ENCODE measurements at places on chromosomes 2 and 18.

DNA sequence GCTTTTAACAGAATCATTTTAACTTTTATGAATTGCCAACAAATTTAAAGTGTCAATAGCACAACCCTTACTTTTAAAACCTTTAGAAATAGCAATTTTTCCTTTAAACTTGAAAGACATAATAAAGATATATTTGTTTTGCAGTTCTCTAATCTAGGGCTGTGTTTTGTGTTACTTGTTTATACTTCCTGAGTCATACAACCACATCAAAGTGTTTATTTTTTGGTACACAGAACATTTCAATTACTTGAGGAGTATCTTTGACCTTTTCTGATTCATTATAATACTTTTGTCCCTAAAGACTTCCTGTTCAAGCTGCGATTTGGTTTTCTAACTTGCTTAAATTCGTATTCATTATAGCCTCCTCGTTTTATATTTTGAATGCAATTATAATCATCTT is 21.8 kb downstream of the TYW5 start:
- DNase-seq: no peak

- no peak for DNase-seq
These were observed 37.9 kb upstream of the GBX2 start for GRCh38 chr2:236205867-236206645.

DNA sequence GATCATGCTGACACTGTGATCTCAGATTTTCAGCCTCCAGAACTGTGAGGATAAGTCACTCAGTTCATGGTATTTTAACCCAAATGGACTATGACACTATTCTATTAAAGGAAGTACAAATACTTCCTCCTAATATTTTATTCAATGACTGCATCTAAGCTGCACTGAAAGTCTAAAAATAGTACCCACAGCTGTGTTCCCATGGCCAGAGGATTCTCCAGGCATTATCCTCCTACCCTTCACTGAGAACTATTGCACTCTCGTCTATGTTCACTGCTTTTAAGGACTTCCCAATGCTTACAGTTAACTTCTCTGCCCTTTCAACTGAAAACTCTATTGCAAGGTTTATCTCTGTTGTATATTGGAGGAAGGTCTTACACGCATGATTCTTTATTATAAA is 15.2 kb downstream of the LRATD1 start:
- DNase-seq: peak; percentile 39

DNA sequence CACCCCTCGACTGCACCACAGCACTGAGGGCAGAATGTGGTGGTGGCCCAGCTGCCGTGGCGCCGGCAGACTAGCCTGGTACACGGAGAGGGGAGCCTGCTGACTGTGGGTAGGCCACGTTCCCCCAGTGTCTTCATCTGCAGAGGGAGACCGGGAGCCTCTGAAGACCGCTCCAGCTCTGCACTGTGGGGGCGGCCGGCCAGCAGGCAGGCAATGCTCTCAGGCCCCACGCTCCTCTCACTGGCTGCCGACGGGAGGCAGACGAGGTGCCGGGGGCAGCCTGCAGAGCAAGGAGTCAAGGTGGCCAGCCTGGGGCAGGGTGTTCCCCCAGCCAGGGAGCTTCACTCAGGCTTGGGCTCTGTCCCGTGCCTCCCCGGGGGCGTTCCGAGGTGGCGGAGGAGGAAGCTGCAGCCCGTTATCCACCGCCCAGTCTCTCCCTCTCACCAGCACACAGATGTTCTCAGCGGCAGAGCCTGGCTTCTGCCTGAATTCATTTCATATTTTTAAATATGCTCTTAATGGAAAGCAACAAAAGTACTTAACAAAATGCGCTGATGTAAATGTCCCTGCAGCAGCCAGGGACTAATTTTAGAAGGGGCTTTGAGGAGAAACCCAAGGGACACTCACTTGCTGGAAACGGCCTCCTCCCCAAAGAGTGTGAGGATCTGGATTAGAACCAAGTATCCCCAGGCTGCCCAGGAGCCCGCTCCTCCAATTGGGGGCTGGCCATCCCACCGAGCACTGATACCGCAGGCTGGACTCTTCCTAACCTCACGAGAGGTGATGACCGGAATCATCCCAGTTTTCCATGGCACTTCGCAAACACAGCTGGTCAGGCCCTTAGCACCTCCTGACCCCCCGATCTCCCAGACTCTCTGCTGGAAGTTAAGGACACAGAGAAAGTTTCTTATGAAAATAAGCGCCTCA is 87.8 kb downstream of the HDAC4 start:
- peak; percentile 57 for DNase-seq

- DNase-seq: no peak
These were observed 258.5 kb upstream of the DDX18 start for GRCh38 chr2:117555965-117556364.

- DNase-seq: no peak
These were observed 100.4 kb upstream of the RND3 start for GRCh38 chr2:150587547-150588505.

DNA sequence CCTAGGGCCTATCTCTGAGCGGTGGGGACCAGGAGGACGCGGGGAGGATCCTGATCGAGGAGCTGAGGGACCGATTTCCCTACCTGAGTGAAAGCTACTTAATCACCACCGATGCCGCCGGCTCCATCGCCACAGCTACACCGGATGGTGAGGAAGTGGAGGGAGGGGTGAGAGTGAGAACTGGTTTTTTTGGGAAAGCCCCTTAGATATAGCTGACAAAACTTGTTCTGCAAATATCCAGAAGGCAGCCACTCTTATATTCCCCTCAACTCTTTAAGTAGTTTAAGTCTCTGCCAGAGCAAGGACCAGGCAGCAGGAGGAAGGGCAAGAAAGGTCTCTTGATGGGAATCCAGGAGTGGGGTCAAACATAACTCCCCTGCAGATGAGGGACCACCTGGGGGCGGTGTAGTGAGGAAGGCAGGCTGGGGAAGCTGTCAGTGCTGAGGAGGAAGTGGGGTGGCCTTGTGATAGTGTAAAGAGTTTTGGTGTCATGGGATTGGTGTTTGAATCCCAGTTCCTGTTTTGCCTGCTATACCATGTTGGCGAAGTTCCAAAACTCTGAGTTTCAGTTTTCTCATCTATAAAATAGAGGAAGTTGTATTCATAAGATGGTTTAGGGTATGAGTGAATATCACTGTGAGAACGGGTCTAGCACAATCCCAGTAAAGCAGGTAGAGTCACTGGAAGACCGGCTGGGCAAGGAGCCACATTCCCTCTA is 3.4 kb downstream of the NAGK start:
- DNase-seq: no peak

- no peak for DNase-seq
These were observed 461.4 kb downstream of the RNF144A start for GRCh38 chr2:7378591-7378990.

DNA sequence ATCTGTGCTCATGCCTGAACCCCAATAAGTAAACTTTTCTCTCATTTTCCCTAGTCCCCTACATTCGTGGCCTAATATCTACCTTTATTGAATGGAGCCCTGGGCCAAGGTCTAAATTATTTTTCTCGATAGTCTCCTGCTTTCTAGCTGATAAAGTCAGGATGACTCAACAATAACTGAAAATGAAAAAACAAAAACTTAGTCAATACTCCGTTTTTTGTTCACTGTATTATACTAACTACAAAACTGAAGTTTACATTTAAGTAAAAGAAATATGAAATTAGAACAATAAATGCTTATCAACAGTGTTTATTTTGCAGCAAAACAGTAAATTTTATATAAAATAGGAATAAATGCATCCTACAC is 32.2 kb downstream of the AOX1 start:
- no peak for DNase-seq

- no peak for DNase-seq
These were observed 32.1 kb upstream of the MYO3B start for GRCh38 chr2:170145675-170146432.

DNA sequence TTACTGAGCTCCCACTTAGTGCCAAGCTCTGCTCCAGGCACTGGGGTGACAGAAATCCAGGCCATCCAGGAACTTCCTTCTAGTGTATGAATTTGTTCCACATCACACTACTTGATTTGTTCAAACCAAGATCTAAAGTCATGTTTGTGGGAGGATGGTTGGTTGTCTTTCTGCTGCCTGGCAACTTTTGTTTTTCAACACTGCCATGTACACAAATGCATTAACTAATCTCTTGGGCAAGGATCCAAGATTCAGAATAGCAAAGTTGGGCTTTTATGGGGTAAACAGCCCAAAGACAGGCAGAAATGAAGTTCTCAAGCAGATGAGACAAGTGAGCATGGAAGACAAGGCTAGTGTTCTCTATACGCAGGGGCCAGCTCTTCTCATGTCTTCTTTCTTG is 53.4 kb upstream of the PROKR1 start:
- no peak for DNase-seq

GRCh38 chr2:231923010-231923344 is 3.2 kb downstream of the NPPC start:
- DNase-seq: no peak

GRCh38 chr2:33766175-33766574 is 167.1 kb upstream of the FAM98A start:
- no peak for DNase-seq

GRCh38 chr2:172196768-172197431 is 94.2 kb upstream of the DLX2 start:
- no peak for DNase-seq

DNA sequence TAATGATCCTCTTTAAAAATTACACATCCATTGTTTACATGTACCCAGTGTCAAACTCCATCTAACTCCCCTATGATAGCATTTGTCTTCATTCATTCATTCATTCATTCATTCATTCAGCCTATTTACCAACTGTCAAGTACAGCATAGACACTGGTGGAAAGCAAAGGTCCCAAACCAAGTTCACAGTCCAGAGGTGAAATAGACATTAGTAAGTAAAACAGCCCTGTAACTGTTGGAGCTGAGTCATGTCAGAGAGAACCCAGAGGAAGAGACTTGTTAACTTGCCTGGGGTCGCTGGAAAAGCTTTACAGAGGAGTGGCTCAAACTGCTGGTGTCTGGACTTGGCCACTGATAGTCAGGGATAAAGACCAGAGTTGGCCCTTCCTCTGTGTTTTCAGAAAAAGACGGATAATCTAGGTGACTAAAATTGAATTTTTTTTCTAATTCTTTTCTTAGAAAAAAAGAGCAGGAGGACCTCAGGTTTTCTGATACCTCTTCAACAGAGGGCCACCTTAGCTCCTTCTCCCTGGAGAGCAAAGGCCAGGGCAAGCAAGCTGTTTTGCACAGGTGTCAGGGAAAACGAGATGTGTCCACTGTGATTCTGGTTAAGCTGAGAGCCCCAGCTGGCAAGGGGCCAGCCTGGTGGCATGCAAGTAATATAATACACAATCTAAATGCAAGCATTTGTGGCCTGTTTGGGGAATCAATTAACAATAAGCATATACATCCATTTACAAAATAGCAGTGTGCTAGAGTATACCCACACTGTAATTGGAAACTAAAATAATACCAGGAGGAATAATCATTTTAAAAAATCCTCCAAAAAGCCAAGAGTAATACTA is 96.7 kb upstream of the SLC14A2 start:
- DNase-seq: no peak

DNA sequence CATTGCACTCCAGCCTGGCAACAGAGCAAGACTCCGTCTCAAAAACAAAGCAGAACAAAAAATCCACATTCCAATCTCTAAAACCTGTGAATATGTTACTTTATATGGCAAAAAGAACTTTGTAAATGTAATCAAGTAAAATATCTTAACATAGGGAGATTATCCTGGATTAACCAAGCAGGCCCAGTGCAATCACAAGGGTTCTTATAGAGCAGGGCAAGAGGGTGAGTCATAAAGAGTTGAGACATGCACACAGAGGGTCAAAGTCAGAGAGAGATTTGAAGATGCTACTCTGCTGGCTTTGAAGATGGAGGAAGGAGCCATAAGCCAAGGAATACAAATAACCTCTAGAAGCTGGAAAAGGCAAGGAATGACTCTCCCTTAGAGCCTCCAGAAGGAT is 60.9 kb upstream of the SLC9A2 start:
- DNase-seq: no peak

GRCh38 chr2:174027956-174028355 is 62.8 kb upstream of the SP3 start:
- DNase-seq: peak; percentile 38

GRCh38 chr2:6986301-6986911 is 69.2 kb downstream of the RNF144A start:
- DNase-seq: no peak

- no peak for DNase-seq
These were observed 184.3 kb upstream of the REV1 start for GRCh38 chr2:99674090-99674489.

GRCh38 chr2:1750933-1751766 is 6.8 kb upstream of the PXDN start:
- DNase-seq: peak; percentile 83

Measured in right hindlimb (tissue), 1 donor.